ENCODE measurements at places on chromosomes 3 and 15.

GRCh38 chr3:50320853-50321335, 1.7 kb downstream of the HYAL2 start:
- peak; percentile 53 for DNase-seq

DNA sequence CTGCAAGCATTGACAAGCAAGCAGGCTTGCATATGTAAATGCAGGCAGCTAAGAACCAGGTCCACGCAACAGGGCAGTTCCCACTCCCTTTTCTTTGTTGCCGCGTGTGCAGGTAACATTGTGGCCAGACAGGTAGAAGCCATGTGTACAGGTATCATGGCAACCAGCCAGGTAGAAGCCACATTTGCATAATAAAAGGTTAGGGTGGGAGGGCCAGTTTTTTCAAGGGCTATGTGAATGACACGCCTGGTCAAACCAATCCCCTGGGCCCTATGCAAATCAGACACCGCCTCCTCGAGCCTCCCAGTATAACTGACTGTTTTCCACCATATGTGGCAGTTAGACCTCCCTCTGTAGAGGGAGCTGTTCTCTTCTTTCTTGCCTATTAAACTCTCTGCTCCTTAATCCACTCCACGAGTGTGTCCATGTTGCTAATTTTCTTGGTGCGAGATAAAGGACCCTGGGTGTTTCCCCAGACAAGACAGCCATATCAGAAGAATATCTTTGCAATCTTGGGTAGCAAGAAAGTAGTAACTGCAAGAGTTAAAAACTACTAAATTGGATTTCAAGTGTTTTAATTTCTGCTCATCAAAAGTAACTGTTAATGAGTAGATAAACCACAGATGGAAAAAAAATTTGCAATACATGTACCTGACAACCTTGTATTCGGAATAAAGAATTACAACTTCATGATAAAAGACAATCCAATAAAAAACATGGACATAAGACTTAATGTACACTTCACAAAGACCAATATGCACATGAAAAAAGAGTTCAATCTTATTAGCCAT, 21.8 kb downstream of the PCOLCE2 start:
- DNase-seq = no peak

GRCh38 chr3:61718565-61718964, 157.2 kb downstream of the PTPRG start:
- no peak for DNase-seq

DNA sequence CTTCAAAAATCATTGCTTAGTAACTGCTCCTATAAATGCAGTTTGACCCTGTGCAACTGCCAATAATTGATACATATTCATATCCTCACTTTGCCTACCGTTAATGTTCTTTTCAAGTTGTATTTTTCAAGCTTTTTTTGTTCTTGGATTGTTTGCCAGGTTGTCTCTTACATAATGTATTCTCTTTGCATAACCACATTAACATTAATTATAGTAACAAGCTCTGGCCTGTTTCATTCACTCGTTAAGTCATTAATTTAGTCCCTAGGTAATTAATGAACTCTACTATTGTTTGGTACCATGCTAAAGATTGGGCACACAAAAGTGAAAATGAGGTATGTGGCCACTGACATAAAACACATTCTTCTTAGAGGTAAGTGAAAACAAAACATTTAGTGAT, 1338.8 kb downstream of the NSUN3 start:
- no peak for DNase-seq
